ENCODE measurements at places on chromosomes 2 and 18. TPM values are rescaled to one million over a fixed set of nuclear protein-coding genes. Genes with fewer than 3 reads are reported as not detected.

- DNase-seq: peak; percentile 89
Observed at GRCh38 chr18:45690975-45691815, 32.8 kb upstream of the SLC14A1 start.

- DNase-seq: no peak
Observed at GRCh38 chr18:59876310-59876626, 23.5 kb upstream of the PMAIP1 start.

- DNase-seq: no peak
Observed at GRCh38 chr2:85436836-85437487, 18.4 kb downstream of the SH2D6 start.

GRCh38 chr2:160303527-160303926 lies 103.5 kb upstream of the ITGB6 start:
- no peak for DNase-seq

GRCh38 chr2:177036747-177037146 lies 175.8 kb upstream of the HNRNPA3 start:
- no peak for DNase-seq

GRCh38 chr2:32423536-32423935 lies 66.7 kb downstream of the BIRC6 start:
- no peak for DNase-seq

GRCh38 chr2:204948024-204948763 lies 402.9 kb downstream of the PARD3B start:
- DNase-seq: peak; percentile 12

GRCh38 chr2:192381082-192381481 lies 186.3 kb upstream of the TMEFF2 start:
- no peak for DNase-seq

DNA sequence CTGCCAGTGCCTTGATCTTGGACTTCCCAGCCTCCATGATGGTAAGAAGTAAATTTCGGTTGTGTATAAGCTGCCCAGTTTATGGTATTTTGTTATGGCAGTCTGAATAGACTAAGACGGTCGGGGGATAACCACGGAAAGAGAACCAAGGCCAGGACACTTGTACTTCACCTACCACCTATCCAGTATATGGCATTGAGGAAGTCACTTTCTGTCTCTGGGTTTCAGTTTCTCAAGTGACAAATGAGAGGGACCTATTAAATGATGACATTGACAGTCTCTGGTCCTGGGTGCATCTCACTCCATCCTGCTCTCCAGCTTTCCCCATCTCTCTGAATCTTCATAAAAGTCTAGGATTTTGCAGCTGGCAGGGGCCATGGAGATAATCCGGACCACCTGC lies 183.8 kb upstream of the MSH6 start:
- no peak for DNase-seq

GRCh38 chr2:232674491-232674890 lies 22.6 kb upstream of the GIGYF2 start:
- DNase-seq: no peak

The TLX2 gene
- 0.10 TPM for total RNA-seq

The KIF5C gene
- total RNA-seq: 24.5 TPM

GRCh38 chr2:235922839-235923238 lies 245.3 kb downstream of the GBX2 start:
- no peak for DNase-seq

DNA sequence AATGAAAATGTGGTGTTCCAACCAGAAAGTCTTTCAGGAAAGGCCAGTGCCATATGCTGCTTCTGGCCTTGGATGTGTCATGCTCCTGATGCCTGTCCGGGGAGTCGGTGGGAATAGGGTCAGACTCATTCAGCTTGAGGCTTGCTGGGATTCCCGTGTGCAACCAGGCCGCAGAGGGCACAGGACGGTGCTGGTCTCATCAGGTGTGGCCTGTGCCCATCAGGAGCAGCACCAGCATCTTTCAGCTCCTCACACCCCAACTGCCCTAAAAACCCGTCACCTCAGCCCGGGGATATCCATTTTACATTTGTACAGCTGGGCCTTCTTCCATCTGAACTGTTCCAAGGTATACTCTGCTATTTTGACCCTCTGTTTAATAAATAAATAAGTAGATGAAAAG lies 13.3 kb upstream of the CNNM3 start:
- DNase-seq: no peak

The PSTPIP2 gene
- 14.3 TPM for total RNA-seq

DNA sequence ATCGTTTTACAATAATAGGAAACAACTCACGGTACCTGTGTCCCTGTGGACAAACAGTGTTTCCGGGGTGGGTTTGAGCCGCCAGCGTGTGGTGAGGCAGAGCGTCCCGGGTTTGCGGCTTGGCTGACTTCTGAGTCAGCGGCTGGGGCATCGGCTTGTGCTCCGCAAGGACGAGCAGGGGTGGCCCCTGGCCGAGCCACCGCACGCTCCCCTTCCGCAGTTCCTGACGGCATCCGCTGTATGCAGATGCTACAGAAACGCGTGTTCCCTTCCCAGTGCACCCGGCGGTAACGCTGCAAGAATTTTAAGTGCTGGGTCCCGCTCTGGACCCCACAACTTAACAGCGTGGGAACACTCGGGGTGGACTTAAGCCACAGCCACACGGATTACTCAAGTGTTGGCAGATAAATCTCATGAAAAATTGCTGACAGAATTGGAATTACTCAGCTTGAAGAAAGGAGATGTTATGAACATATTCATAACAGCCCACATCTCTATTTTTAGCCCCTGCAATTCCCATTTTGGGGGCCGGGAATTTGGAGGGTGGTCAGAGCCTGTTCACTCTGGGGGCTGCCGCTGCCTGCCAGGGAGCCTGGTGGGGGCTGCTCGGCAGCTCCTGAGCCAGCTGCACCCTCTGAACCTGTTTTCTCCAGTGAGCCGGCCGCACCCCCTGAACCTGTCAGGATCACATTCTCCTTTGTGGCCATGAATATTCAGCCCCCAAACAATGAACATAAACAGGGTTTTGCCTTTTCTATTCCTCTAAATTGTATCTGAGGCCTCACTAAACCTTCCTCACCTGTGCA lies 12.6 kb upstream of the KCNG2 start:
- DNase-seq: no peak

DNA sequence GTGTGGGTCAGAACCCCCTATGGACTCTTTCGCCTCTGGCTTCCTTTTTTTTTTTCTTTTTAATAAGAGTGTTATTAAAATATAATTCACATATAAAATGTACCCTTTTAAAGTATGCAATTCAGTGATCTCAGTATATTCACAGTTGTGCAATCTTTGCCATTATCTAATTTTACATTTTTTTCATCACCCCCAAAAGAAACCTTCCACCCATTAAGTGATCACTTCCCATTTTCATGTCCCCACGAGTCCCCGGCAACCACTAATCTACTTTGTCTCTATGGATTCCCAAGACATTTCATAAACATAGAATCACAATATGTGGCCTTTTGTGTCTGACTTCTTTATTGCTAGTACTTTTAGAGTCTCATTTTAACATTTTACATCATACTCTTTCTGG lies 38.7 kb upstream of the ANXA4 start:
- DNase-seq: no peak

GRCh38 chr2:53312181-53312580 lies 455.4 kb upstream of the CHAC2 start:
- DNase-seq: no peak

- no peak for DNase-seq
Observed at GRCh38 chr2:145199827-145200706, 680.1 kb upstream of the ZEB2 start.

DNA sequence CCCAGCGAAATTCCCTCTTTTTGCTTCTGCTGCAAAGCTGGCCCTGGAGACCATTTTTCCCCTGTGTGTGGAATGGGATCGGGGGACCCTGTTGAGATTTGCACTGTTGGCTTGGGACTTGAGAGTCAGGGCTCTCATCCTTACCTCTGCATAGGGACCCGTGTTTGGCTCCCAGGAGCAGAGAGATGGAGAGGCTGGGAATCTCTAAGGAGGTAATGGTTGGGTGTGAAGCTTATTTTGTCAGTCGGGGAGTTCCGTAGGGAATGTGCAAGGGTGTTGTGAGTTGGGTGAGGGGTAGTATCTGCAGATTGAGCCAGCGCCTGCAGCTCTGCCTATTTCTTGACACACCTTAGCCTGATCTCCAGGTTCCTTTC lies 4.5 kb downstream of the GATA6 start:
- no peak for DNase-seq

GRCh38 chr2:128279009-128279408 lies 39.7 kb downstream of the HS6ST1 start:
- no peak for DNase-seq

- no peak for DNase-seq
Observed at GRCh38 chr2:235148201-235149170, 196.7 kb downstream of the SH3BP4 start.

DNA sequence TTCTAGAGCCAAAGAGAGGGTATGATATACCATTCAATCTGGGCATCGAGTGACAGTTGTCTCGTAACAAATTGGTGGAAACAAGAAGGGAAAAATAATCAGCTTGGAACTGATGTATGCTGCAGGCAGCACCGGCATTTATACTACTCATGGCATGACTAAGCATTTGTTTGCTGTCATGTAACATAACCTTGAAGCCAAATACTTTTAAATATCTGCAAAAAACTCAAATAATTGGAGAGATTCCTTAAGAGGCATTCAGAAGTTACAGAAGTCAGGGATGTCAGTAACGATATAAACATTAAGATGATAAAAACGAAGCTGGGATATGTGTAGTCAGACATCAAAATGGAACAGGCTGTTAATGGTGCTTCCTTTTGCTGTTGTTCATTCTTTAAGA lies 157.3 kb upstream of the MMADHC start:
- DNase-seq: no peak

The IL36RN gene
- total RNA-seq: not detected

DNA sequence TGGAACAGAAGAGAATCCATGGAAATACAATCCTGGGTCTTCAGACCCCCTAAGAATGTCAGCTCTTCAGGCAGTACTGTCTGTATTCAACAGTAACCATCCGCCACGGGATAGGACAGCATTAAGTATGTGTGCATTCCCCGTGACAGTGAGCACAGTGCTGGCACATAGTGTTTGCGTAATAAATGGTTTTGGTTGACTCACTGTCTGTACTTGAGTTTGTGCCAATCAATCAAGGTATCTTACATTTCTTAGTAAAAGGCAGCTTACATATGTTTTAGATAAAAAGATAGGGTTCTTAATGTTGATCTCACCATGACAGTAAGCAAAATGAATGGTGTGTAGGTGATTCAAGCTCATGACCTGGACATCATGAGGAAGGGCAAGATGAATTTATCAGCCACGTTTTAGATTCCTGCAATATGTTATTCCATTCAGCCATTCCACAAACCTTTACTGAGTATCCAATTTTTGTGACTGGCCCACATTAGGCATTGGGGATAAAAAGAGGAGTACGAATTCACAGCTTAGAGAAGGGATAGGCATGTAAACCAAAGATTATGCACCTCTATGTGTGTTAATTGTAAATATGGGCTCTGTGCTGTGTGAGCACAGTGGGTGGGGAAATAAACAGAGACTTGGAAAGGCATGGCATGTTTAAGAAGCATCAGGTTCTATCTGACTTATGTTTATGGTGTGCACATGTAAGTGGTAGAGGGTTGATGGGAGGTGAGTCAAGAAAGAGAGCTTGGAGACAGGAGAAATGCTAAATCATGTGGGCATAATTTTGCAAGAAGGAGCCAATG lies 258.8 kb downstream of the SLC8A1 start:
- no peak for DNase-seq

- DNase-seq: no peak
Observed at GRCh38 chr2:83368916-83369315, 1090.2 kb downstream of the SUCLG1 start.

GRCh38 chr2:128290356-128290755 lies 28.3 kb downstream of the HS6ST1 start:
- no peak for DNase-seq

DNA sequence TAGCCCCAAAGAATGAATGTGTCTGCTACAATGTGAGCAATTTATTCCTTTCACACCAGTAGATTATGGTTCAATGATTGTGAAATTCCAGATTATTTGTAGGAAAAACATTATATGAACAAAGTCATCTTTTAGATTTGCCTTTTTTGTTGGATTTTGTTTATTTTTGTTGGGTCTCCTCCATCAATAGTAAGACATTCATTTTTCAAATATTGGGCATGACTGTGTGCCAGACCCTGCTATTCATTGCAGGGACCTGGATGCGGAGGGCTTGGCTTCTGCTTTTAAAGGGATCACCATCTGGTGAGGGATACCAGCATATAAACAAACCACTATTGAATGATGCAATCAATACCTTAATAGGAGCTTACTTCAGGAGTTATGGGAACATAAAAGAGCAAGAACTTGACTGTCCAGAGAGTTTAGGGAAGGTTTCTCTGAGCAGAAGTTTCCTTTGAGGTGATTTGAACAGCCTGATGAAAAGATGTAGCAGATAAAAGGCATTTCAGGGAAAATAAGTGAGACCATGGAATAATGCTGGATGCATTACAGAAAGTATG lies 486.7 kb downstream of the EPHA4 start:
- DNase-seq: no peak

DNA sequence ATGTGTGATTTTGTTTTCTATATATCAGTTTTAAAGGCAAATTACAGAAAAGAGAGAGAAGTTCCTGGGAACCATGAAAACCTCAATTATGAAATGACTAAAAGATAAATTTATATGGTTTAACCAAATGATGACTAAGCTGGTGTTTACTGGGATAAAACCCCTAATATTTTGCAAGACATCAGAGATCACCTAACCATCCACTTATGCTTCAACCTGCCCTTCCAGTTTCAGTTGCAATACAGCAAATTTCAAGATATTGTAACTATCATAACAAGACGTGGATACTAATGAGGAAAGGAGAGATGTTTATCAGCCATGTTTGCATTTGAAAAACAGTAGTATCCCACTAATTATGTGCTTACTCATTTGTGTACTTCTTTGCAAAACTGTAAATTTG lies 108.2 kb downstream of the GAREM1 start:
- DNase-seq: no peak

The GAREM1 gene
- total RNA-seq: 0.31 TPM

- no peak for DNase-seq
Observed at GRCh38 chr18:79677221-79677620, 2.4 kb upstream of the CTDP1 start.

DNA sequence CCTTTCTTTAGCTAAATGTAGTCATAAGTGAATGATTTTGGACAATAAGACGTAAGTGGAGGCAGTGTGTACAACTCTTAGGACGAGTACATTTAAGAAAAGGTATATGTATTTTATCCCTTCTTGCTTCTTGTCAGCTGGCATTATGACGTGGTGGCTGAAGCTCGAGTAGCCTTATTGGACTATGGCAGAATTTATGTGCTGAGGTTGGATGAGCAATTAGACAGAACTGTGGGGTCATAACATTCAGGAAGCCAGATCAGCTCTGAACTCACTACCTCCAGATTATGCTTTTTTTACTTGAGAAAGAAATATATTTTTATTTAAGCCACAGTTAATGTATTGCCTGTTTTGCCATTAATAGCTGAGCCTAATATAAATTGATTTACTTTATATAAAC lies 661.5 kb downstream of the ERBB4 start:
- no peak for DNase-seq

The APCDD1 gene
- not detected for total RNA-seq

GRCh38 chr18:2970772-2971659 lies 41.9 kb downstream of the LPIN2 start:
- peak; percentile 67 for DNase-seq

The REG3A gene
- not detected for total RNA-seq

The RGPD3 gene
- total RNA-seq: not detected

The FER1L5 gene
- total RNA-seq: not detected

The POTEF gene
- not detected for total RNA-seq
